NCI-H460 (cell line): ENCODE measurements at places on chromosomes 2 and 18.
A peak's percentile ranks its signal among the peaks of the same experiment; 100 is the strongest.

- DNase-seq, result no peak
These were observed 153.7 kb downstream of the GALNT3 start for GRCh38 chr2:165640247-165640929.

GRCh38 chr2:41803361-41803760 is 244.5 kb upstream of the PKDCC start:
- no peak for DNase-seq

DNA sequence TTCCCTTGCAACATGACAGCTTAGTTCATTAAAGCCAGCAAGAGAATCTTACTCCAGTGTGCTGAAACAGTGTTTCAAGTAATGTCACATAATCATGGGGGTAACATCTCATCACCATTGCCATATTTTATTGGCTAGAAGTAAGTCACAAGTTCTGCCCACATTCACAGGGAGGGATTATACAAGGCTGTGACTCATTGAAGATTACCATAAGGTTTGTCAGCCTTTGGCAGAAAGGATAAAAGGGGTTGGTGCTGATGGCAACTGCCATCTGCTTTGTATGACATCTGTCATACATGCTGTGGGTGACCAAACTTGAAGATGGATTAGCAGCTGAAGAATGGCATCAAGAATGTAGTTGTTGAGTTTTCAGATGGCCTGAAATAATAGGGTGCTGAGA is 61.2 kb downstream of the KCNE4 start:
- no peak for DNase-seq

DNA sequence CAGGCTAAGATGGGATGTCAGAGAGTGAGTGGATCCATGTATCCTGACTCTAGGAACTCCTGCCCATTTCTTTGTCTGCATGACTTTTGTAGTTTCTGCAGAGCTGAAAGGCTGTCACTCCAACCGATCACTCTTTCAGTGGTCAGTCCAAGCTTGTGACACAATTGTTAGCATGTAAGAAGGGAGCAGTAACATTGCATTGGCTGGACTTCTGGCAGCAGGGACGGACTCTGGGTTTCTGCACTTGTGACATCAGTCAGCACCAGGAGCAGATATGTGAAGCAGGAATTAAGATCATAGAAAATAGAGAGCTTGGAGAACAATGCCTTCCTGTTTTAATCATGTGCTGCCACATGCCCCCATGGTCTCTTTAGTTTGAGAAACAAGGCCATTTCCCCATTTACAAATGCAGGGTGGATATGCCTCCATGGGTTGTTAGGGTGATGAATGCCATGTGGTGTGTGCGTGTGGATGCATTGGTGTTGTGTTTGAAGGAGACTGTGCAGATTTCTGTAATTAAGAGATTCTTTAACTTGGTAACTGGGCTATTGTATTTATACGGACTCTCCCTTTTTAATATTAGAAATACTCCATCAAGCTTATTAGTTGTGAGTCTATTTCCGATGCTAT is 214.3 kb upstream of the EPHA4 start:
- no peak for DNase-seq

- DNase-seq, result peak; percentile 67
These were observed 68.5 kb downstream of the FIGN start for GRCh38 chr2:163667064-163667887.

GRCh38 chr2:207543272-207543671 is 13.5 kb downstream of the CREB1 start:
- no peak for DNase-seq

- no peak for DNase-seq
These were observed 212.5 kb downstream of the ZFP36L2 start for GRCh38 chr2:43013821-43014345.
